Adipocyte (in vitro differentiated cells): ENCODE measurements at places on chromosomes 1 and 21.

DNA sequence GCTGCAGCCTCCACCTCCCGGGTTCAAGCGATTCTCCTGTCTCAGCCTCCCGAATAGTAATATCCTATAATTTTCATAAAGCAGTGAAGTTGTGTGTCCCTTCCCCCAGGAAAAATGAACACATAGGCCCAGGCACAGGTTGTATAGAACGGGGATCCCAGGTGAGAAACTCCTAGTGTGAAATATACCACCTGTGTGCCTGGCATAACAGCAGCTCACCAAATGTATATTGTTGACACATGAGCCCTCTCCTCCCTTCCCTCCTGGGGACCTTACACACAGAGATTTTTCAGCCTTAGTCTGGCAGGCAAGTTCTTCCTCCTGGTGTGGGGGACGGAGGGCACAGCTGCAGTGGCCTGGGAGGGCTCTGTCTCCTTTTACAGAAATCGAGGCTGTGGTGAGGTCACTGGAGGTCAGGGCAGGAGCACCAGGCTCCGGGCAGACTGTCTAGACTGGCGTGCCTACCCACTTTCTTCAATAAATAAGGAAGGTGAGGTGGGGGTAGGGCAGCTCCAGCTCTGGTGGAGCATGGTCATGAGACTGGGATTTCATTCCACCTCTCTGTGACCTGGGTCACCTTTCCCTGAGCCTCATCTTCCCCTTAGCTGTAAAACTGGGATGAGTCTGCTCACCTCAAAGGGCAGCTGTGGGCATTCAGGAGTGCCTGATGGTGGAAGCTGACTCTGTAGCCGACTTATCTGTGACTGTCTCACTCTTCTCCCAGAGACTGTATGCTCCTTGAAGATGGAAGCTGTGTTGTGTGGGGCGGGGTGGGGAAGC lies 14.3 kb downstream of the RCC1 start:
- no peak for DNase-seq

DNA sequence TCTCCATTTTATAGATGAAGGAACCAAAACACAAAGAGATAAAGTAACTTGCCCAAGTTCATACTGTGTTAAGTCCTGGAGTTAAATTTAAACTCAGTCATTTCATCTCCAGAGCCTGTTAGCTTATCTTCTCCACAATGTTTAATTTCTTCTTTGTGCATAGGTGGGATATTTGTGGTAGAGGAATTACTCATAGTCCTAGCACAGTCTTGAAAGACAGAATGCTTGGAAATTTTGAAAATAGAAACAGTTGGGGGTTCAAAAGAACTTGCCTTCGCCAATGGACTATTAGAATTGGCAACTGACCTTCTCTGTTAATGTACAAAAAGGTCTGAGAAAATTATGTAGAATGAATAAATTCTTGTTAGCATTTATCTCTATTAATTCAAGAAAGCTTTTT lies 832.0 kb upstream of the PRMT6 start:
- no peak for DNase-seq

DNA sequence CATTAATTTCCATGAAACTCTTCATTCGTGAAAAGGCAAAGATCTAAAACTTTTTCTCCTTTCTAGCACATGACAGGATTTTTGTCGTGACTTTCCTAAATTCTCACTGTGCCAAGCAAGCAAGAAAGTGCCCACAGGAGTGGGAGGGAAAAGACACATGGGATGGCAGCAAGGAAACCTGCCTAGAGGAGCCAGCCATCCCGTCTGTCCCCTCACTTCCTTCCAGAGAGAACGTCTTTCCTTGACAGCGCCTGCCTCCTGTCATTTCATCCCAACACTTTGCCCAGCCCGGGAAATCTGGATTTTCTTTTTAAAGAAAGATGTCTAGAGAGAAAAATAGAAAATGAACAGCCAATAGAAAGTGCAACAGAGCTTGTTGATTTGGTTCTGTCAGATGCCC lies 200.6 kb upstream of the PTBP2 start:
- no peak for DNase-seq

DNA sequence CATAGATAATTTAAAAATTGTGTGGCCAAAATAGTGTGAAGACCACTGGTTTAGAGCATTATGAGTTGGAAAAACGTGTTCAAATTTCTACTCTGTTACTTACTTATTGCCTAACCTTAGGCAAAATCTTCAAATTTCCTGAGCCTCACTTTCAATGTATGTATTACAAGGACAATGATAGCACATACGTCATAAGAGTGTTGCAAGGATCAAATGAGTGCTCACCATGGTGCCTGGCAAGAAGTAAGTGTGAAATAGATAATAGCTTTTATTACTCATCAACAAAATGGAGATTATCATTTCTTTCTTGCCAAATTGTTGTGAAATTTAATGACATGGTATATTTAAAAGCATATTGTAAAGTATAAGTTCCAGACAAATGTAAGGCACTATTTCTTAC lies 57.2 kb downstream of the FH start:
- no peak for DNase-seq

DNA sequence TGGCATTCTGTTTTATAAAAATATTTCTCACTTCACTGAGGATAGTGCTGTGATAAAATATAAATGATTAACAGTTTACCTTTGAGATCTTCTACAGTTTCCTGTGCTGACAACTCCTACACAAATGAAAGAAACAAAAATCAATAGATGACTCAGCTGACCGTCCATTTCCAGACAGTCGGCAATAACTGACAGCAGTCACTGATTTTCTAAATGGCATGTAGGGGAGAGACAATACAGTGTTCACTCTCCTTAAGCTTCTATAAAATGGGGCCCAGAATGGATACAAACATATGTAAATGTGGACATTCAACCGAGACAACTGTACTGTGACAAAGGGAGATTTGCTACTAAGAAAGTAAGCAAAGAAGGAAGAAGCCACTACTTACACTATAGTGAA lies 34.3 kb downstream of the PCNX2 start:
- no peak for DNase-seq

- DNase-seq = peak; percentile 95
Observed at GRCh38 chr21:45820171-45821091, 161.1 kb upstream of the COL6A1 start.

DNA sequence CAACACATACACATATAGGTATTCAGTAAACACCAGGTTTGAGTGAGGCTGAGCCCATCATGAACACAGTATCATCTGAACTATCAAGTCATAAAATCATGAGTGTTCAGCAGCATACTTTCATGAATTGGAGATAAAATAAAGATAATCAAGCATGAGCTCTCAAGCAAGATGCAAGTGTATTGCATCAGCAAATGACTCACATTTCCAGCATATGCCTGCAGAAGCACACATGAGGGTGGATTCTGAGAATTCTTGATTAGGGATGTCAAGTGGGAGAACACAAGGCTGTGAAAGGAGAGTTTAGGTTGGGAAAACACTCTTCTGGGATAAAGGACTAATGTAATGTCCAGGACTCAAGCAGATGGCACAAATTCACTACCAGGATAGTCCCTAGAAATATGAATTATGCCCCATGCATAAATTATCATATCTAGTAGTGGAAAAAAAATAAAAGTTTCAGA lies 299.2 kb downstream of the SRGAP2C start:
- DNase-seq = peak; percentile 91

DNA sequence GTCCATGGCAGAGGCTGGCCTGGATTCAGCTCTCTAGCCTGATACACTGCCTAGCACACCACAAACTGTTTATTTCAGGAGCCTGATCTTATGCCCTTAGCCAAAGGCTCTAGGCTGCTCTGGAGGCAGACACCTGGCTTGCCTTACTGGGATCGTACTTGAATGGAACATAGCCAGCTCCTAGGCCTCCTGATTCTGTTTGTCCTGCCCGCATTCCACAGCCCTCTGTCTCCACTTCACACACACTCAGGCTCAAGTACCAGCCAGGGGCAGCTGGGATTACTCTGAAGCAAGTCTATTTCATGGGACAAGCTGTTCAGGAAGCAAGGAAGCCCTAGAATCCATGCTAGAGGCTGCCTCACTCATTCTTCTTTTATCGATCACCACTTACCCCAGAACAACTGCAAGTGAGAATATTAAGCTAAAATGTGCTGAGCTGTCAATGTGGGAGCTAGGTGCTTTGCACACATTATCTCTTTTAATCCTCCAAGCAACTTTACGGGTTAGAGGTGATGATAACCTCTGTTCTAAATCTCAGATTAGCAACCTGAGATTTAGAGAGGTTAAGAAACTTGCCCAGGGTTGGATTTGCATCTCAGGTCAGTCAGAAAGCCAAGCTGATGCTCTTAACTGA lies 31.1 kb upstream of the CYP4B1 start:
- DNase-seq = no peak

GRCh38 chr1:67689267-67690017 lies 4.4 kb downstream of the GADD45A start:
- DNase-seq = peak; percentile 32

DNA sequence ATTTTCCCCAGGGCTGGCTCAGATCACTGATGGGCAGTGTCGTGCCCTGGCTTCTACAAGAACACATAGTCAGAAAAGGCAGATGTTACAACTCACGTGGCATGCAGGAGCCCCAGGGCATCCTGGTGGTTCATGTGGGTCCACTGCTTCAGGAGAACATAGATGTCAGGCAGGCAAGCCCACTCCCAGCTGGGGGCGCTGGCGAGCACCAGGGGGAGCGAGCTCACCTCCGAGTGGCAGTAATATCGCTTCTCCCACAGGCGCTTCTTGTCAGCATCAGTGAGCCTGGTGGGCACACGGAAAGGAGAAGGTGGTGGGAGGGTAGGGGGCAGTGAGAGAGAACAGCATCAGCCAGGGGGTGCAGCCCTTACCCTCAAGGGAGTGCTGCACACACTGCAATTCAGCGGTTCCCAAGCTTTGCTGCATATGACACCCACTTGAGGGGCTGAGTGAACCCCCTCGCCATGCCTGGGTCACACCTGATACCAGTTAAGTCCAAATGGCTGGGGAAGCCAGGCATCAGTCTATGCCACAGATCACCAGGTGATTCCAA lies 34.3 kb upstream of the PPP1R15B start:
- peak; percentile 49 for DNase-seq

GRCh38 chr1:167899253-167899681 lies 14.7 kb downstream of the ADCY10 start:
- DNase-seq = no peak

DNA sequence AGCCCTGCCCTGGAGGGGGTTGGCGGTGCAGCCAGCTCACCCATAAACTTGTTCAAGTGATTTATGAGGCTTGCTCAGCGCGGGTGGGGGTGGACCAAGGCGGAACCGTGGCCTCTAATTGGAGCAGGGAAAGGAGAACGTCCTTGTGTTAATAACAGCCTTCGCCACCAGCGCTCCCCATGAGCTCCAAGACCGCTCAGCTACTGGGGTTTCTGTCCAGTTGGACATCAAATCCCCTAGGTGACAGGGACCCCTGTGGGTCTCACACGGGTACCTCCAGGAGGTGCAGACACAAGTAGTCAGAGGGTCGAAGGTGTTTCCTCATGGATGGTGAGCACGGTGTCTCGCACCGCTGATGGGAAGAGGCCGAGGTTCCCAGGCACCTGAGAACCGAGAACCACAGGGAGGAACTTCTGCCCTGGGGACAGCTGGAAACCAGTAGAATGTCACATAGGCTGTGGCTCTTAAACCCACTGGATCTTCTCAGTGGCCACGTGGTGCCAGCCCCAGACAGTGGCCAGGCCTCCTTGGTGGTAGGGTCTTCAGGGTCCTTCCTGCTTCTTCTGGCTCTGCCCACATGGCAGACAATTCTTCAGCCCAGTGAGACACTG lies 3.7 kb upstream of the ACTRT2 start:
- no peak for DNase-seq

- DNase-seq = peak; percentile 69
Observed at GRCh38 chr1:21229246-21230000, 52.7 kb upstream of the EIF4G3 start.

- DNase-seq = no peak
Observed at GRCh38 chr21:42769183-42769819, 110.0 kb downstream of the WDR4 start.

GRCh38 chr1:74343216-74343615 lies 108.0 kb downstream of the TNNI3K start:
- DNase-seq = no peak

DNA sequence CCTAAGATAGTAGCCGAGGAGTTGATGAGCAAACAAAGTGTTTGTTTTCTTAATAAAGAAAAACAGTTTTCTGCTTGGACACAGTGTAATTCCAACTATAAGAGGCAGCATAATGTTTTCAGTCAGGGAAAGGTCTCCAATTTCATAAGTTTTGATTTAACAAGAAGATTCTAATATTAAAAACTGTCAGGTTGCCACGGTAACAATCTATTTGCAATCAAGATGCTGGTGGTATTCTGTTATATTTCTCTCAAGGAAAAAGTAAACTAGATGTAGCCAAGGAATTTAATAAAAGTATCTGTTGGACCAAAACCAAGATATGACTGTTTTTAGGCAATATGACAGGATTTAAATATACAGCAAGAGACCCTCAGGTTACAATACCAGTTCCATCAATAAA lies 211.7 kb downstream of the SMYD3 start:
- DNase-seq = peak; percentile 30

GRCh38 chr1:22264464-22265341 lies 121.8 kb upstream of the WNT4 start:
- no peak for DNase-seq

DNA sequence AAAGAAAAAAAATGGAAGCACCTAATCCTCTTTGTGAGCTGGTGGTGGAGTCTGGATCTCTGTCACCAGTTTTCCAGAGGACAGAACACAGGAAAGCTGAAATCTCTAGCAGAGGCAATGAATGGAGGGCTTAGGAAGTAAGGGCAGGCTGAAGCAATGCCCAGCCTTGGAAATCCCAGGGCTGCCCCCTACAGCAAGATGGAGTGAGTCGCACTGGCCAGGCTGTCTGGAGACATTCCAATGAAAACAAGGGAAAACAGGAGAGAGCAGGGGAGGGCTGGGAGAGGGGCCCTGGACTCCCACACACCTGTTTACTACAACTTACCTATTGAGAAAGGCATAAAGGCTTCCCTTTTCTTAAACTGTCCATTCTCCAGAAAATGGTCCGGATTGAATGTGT lies 25.9 kb downstream of the CYP2J2 start:
- DNase-seq = no peak

- no peak for DNase-seq
Observed at GRCh38 chr1:208129487-208129886, 114.7 kb downstream of the PLXNA2 start.

GRCh38 chr1:245585252-245585959 lies 430.6 kb downstream of the KIF26B start:
- peak; percentile 85 for DNase-seq

DNA sequence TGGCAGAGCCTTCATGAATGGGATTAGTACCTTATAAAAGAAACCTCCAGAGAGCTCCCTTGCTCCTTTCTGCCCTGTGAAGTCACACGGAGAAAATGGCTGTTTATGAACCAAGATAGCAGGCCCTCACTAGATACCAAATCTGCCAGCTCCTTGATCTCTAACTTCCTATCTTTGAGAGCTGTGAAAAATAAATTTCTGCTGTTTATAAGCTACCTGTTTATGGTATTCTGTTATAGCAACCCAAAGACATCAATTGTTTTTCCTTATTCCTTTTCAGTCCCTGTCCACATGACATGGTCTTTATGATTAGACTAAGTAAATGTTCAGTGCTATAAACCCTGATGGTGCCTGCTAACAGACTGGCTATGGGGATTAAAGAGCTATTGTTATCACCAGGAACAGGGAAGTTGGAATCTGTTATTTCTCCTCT lies 9.7 kb upstream of the STIL start:
- no peak for DNase-seq
